Activated T-cell treated with anti-CD3 and anti-CD28 coated beads, Interleukin-2, amount 50 U/mL, for 4 hours (primary cell): ENCODE measurements at places on chromosomes 11 and 22. TPM values are rescaled to one million over a fixed set of nuclear protein-coding genes. Genes with fewer than 3 reads are reported as not detected.

DNA sequence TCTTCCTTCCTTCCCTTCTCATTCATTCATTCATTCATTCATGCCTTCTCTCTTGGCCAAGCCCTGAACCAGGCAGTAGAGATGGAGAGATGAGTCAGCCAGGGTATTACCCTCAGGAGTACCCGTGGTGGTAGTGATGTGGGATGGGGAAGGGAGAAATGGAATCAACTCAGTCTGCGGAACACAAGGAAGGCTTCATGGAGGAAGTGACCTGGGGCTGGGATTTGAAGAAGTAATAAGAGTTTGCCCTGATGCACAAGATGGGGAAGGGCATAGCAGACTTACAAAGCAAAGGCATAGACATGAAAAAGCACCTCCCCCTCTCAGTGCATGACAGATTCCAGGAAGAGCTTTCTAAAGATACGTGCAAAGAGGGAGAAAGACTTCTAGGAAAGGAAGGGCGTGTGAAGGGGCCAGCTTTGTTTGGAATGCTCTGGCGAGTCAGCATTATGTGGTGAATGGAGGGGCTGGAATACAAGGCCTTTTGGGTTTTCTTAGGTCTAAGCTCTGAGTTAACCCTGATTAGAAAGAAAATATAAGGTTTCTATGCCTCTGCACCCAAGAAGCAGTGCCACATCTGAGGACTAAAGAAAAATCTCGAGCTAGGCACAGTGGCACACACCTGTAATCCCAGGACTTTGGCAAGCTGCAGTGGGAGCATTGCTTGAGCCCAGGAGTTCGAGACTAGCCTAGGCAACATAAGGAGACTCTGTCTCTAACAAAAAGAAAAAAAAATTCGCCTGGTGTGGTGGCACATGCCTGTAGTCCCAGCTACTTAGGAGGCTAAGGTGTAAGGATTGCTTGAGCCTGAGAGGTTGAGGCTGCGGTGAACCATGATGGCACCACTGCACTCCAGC lies 36.4 kb upstream of the ACER3 start:
- DNase-seq: no peak

DNA sequence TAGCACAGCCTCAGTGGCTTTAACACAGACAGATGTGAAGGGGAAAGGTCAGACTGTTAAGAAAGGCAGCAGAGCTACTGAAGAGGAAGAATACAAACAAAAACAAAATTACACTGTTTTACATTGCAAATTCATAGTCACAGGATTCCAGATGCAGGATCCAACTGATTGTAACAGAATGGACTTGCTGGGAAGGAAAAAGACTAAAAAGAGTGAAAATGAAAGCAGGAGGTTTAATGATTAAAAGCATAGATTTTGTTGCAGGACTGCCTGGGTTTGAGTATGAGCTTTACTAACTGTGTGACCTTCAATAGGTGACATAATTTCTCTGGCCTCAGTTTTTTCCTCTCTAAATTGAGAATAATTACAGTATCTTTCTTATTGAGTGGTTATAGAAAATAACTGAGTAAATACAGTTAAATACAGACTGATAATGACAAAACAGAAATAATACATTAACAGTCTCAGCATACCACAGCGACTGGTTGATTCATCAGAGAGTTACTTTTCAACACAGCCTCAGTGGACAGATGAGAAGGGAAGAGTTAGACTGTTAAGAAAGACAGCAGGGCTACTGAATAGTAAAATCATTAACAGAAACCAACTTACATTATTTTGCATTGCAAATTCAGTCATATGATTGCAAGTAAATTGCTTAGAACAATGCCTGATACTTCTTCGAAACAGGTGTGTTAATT lies 704.2 kb upstream of the TENM4 start:
- DNase-seq: no peak

- DNase-seq: no peak
Observed at GRCh38 chr11:108966206-108966605, 301.3 kb downstream of the DDX10 start.

DNA sequence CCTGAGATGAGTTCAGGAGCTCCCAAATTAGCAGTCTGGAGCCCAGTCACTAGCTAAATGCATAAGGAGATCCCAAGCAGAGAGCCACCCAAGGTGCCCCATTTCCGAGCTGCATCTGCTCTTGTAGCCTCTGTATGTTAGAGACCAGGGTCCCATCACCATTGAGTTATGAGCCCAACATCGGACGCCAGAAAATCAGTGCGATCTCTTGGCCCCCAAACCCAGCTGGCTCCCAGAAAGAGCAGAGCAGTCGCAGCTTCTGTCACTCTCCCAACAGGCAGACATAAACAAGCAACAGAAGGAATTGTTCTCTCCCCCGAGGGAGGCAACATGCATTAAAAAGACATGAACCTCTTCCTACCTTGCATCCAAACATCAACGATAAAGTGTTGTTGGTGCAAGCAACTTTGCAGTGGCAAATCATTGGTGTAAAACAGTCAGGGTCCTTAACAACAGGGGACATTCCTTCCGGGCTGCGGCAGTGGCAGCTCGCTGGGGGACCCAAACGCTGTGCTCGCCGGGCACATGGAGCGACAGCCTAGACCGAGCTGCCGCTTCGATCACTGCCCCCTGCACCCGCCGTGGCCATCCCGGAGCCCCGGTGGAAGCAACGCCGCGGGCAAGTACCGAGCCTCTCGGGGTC lies 907.1 kb downstream of the DLG2 start:
- DNase-seq: no peak

DNA sequence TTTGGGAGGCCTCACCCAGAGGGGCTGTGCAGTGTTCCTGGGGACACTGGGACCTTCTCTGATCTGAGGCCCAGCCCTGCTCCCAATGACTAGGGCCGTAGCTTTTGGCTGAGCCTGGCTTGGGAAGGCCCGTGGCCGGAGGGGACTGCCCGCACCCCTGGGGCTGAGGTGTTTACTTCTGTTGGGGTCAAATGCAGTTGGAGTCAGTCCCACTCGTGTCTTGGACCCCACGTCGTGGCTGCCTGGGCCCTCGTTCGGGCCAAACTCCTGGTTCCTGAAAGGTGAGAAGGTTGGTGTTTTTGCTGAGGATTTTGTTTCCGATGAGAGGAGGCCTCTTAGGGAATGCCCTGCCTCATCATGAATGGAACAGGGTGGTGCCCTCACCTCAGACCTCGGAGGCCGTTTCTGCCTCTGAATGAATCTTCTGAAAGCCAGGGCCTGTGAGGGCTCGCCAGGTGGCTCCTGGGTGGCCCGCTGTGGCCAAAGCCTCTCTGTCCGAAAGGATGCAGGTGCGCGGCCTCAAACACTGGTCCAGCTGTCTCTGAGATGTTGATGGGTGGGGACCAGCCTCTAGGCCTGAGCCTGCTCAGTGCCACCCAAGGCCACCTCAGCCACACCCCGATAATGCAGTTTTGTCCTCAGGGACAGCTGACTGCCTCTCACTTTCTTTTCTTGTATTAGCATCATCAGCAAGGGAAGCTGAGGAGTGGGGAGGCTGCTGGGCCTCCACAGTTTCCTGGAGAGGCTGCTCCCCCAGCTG lies 40.3 kb upstream of the A4GALT start:
- no peak for DNase-seq

GRCh38 chr11:73194593-73194992 lies 23.5 kb upstream of the P2RY2 start:
- no peak for DNase-seq

- no peak for DNase-seq
Observed at GRCh38 chr11:104370478-104370877, 206.5 kb upstream of the PDGFD start.

- DNase-seq: no peak
Observed at GRCh38 chr11:1514336-1515061, 27.9 kb upstream of the MOB2 start.

- DNase-seq: no peak
Observed at GRCh38 chr11:103295704-103296103, 186.5 kb downstream of the DYNC2H1 start.

DNA sequence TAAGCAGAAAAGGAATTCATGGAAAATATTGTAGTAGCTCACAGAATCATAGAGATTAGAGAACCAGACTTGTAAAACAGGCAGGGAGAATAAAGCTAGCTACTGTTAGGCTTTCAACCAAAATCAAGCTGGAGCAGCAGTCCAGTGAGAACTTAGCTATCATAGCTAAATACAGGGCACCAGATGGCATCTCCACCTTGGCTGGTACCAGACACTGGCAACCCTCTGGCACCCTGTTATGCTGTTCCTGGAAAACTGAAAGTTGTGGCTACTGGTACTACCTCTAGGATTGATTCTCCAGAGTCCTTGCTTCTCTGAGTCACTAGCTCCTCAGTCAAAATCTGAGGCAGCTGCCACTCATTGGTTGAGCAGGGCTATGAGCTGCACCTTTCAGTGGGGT lies 6.0 kb upstream of the DRD2 start:
- DNase-seq: no peak

GRCh38 chr11:64337538-64338249 lies 2.3 kb upstream of the CCDC88B start:
- DNase-seq: no peak

DNA sequence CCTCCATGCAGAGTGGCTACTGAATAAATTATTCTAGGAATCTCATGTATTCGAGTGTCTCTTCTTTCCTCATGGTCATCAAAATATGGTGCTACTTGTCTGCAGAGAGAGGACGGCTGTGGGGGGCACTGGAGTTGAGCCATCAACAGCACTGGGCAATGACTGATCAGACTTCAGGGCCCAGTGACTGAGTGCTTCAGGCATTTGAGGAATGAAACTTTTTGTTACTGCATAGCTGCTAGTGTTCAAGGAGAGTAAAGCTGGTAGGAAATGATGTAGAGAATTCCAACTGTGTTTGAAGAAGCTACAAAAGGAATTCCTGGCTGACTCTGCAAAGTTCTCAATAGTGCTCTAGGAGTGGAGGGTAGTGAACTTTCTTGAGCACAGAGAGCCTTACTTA lies 277.7 kb downstream of the CADM1 start:
- no peak for DNase-seq

GRCh38 chr11:88501541-88501940 lies 164.0 kb upstream of the CTSC start:
- DNase-seq: no peak

- DNase-seq: no peak
Observed at GRCh38 chr11:36098087-36098486, 154.2 kb downstream of the LDLRAD3 start.

GRCh38 chr22:36904260-36904880 lies 9.1 kb upstream of the CSF2RB start:
- no peak for DNase-seq

- DNase-seq: no peak
Observed at GRCh38 chr11:47127213-47127612, 49.5 kb downstream of the ARFGAP2 start.

GRCh38 chr11:83566950-83567349 lies 280.8 kb upstream of the CCDC90B start:
- DNase-seq: no peak

DNA sequence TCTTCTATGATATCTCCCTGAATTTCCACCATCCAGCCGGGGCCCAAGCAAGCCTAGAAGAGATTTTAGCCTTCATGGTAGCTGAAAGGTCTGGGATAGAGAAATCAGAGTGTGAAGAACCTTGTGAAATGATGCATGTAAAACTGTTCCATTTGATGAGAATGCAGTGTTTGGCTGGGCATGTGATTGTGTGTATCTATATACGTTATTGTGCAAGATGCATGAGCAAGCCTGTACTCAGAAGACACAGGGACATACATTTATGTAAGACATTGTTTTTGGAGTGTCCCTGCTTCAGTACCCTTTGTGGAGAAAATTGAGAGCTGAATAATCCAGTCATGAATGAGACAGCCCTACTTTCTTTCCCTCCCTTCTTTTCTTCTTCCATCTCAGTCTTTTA lies 15.2 kb upstream of the OR52K2 start:
- no peak for DNase-seq

GRCh38 chr11:47433157-47433556 lies 6.9 kb upstream of the PSMC3 start:
- DNase-seq: no peak

DNA sequence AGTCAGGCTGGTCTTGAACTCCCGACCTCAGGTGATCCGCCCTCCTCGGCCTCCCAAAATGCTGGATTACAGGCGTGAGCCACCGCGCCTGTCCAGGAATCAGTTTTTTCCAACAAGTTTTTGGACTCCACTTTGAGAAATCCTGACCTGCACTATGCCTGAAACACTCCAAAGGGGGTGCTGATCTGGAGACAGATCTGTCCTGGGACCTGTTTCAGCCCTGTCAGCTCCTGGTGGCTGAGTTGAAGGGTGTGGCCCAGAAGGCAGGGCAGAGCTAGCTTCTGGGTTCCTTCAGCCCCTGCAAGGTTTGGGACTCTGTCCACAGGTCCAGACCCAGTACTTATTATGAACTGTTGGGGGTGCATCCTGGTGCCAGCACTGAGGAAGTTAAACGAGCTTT lies 1.2 kb downstream of the DNAJC4 start:
- no peak for DNase-seq

- DNase-seq: no peak
Observed at GRCh38 chr22:37870273-37870672, 21.1 kb downstream of the EIF3L start.

GRCh38 chr11:61059260-61059752 lies 43.0 kb upstream of the CD5 start:
- DNase-seq: no peak

DNA sequence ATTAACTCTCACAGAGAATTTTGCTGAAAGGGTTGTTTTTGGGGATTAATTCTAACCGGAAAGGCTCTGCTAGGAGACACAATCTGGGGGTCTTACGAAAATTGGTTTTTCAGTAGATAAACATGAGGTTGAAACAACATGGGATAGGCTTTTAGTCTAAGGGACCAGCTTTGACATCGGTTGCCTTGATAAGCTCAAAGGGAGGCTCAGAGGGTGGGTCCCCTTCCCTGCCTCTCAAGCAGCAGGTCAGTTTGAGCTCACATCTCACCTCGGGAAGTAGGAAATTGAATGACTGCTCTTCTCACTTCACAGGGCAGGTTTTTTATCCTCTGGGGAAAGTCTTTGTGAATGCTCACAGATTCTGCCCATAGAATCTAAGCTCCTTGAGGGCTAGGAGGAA lies 70.2 kb upstream of the KIRREL3 start:
- DNase-seq: no peak

- DNase-seq: no peak
Observed at GRCh38 chr22:39097098-39098020, at the start of gene APOBEC3H. TSS of gene APOBEC3H (plus strand) at chr22:39097244. CDS start at chr22:39100279, 3,035 bp downstream.

NCR3LG1 gene
- 4.2 TPM for total RNA-seq

CBX7 gene
- total RNA-seq: 14.2 TPM

TEX12 gene
- 0.40 TPM for total RNA-seq

PKDREJ gene
- not detected for total RNA-seq

FXYD2 gene
- total RNA-seq: 0.66 TPM

GAL3ST3 gene
- total RNA-seq: not detected

RAPSN gene
- 0.53 TPM for total RNA-seq

FAM180B gene
- total RNA-seq: not detected

MMP7 gene
- 0.47 TPM for total RNA-seq

KCNJ11 gene
- total RNA-seq: 0.60 TPM

RFPL3 gene
- total RNA-seq: not detected

CARD10 gene
- total RNA-seq: 0.35 TPM

MMP3 gene
- total RNA-seq: not detected

SLC15A3 gene
- 5.5 TPM for total RNA-seq

OR52N5 gene
- not detected for total RNA-seq

FGF3 gene
- not detected for total RNA-seq

TCN2 gene
- not detected for total RNA-seq

TEX54 gene
- total RNA-seq: 0.89 TPM

NLRP6 gene
- 0.33 TPM for total RNA-seq
